ENCODE measurements at places on chromosomes 2 and 18. TPM values are rescaled to one million over a fixed set of nuclear protein-coding genes. Genes with fewer than 3 reads are reported as not detected.

Gene CRYGD
- total RNA-seq: not detected

Gene KCNE4
- total RNA-seq: not detected

Gene CD302
- 0.16 TPM for total RNA-seq

Gene C18orf54
- 13.9 TPM for total RNA-seq

Gene IL1RN
- total RNA-seq: 1.8 TPM

Gene CRYBA2
- not detected for total RNA-seq

Gene C2orf66
- 0.16 TPM for total RNA-seq

Gene RTP5
- not detected for total RNA-seq

Gene USP14
- 65.2 TPM for total RNA-seq

Gene SF3B6
- total RNA-seq: 85.4 TPM

Gene CHRNA1
- total RNA-seq: not detected

Gene ALKAL2
- not detected for total RNA-seq

Gene CPLX4
- total RNA-seq: not detected

Gene AFG3L2
- 50.9 TPM for total RNA-seq

Gene GTF2A1L
- not detected for total RNA-seq

Gene IL1F10
- not detected for total RNA-seq

Gene HRH4
- not detected for total RNA-seq

Gene RNU2-63P
- 21.2 TPM for total RNA-seq

Measured in activated CD8-positive, alpha-beta memory T cell treated with anti-CD3 and anti-CD28 coated beads, Interleukin-2, amount 10 ng/mL, durations not matched to agents 7 days and 5 days (primary cell).